ENCODE measurements at places on chromosomes 13 and 19. TPM values are rescaled to one million over a fixed set of nuclear protein-coding genes. Genes with fewer than 3 reads are reported as not detected.
A peak's percentile ranks its signal among the peaks of the same experiment; 100 is the strongest.

ZFP82 gene
- 16.8 TPM for total RNA-seq

FCAR gene
- total RNA-seq = not detected

NLRP12 gene
- not detected for total RNA-seq

LYL1 gene
- total RNA-seq = not detected

YJEFN3 gene
- total RNA-seq = 1.0 TPM

RXFP2 gene
- not detected for total RNA-seq

PCDH20 gene
- 1.1 TPM for total RNA-seq

MVB12A gene
- total RNA-seq = 34.4 TPM

GRCh38 chr19:47994209-47994802 is at the start of gene ELSPBP1:
ELSPBP1 (plus strand) TSS chr19:47994632; CDS start chr19:48008668, 14,036 bp downstream.
- no peak for DNase-seq

GRCh38 chr19:45553464-45553863 is 31.1 kb downstream of the OPA3 start:
- DNase-seq = no peak

- no peak for DNase-seq
Observed at GRCh38 chr13:86976521-86977324, 694.4 kb upstream of the SLITRK5 start.

GRCh38 chr13:24103782-24104372 is 56.6 kb upstream of the SPATA13 start:
- no peak for DNase-seq

- DNase-seq = peak; percentile 66
Observed at GRCh38 chr19:55546822-55547614, 1.7 kb upstream of the SBK3 start.

GRCh38 chr13:86569974-86570373 is 770.8 kb upstream of the SLITRK6 start:
- no peak for DNase-seq

DNA sequence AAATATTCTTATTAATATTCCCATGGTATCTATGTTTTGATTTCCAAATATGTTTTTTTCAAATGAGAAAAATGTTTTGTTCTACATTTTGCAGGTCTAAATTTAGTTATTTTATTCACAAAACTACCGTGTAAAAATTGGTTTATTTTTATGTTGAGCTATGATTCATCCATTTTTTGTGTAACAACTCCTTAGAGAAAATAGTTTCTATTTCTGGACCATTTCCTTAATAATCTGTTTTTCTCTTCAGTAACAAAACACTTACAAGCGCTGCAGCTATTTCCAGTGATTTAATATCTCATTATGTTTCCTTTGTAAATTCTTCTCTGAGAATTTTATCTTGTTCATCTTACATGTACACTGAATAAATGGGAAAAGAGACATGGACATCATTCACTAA is 550.7 kb upstream of the SLITRK5 start:
- DNase-seq = no peak

- DNase-seq = peak; percentile 85
Observed at GRCh38 chr13:57825066-57825465, 193.5 kb downstream of the PCDH17 start.

DNA sequence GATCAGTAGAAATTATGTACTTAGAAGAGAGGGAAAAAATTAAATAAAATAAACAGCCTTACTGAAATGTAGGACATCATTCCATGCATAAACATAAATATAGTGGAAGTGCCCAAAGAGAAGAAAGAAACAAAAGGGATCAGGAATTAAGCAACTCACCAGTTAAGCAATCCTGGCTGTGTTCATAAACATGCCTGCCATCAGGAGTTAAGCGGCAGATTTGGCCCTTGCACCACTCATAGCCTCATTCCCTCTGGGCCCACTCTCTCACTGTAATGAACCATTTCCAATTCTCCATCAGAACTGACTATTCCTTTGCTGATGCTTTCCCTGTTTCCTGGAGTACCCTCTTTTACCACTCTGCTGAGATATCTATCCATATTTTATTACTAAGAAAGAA is 281.4 kb downstream of the LHFPL6 start:
- DNase-seq = no peak

DNA sequence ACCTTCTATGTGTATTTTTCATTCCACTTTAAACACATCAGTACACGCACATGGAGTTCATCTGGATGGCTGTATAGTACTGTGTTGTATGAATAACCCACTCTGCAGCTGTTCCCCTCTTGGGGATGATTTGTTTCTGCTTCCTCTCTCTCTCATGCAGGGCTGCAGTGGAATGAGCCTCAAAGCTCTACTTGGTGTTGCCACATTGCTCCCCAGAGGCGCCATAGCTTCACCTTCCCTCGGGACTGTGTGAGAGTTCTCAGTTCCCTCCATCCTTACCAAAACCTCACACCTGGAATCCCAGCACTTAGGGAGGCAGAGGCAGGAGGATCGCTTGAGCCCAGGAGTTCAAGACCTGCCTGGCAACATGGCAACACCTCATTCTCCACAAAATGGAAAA is 28.4 kb upstream of the GPR183 start:
- DNase-seq = no peak

DNA sequence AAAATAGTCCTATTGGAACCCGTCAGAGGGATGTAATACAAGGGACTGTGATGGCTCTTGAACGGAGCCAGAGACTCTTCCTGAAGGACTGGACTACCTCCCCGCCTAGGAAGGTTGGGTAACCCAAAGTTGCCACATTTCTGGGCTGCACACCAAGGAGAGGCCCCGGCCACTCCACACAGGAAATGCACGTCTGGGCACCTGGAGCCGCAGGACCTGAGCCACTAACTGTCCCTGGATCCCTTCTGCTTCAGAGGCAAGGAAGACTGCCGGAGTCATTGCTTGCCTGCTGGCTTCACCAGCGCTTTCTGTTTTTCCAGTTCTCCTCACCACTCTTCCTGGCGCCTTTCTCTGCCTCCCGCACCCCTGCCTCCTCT is 1.2 kb upstream of the FLT1 start:
- no peak for DNase-seq

DNA sequence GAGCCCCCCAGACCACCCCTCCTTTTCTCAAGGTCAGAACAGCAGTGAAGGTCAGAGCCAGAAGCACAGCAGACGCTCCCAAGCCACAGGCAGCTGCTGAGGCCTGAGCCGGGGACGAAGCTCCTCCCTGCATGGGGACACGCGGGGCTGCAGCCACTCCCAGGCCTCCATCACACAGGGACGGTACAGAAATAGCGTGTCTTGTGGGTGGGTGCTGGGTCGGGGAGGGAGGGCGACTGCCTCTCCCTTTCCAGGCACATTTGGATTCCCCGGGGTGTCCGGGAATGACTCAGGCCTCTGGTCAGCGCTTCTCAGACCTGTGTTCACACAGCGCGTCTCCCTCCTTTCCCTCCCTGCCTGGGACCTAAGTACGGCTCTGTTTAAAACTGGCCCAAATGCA is 33.2 kb downstream of the RASA3 start:
- DNase-seq = peak; percentile 89

DNA sequence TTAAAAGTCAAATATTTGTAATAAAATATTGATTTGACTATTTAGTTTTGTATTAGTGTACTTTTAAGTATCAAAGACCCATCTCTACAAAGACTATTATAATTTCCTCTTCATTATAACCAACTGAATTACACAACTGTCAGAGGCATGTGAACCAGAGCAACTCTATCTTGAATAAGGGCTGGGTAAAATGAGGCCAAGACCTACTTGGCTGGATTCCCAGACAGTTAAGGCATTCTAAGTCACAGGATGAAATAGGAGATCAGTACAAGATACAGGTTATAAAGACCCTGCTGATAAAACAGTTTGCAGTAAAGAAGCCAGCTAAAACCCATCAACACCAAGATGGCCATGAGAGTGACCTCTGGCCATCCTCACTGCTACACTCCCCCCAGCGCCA is 36.2 kb upstream of the ATP12A start:
- DNase-seq = peak; percentile 36

GRCh38 chr13:98937911-98938381 is 39.9 kb downstream of the DOCK9 start:
- peak; percentile 76 for DNase-seq

- no peak for DNase-seq
Observed at GRCh38 chr13:43389983-43390382, 366.6 kb downstream of the DNAJC15 start.

DNA sequence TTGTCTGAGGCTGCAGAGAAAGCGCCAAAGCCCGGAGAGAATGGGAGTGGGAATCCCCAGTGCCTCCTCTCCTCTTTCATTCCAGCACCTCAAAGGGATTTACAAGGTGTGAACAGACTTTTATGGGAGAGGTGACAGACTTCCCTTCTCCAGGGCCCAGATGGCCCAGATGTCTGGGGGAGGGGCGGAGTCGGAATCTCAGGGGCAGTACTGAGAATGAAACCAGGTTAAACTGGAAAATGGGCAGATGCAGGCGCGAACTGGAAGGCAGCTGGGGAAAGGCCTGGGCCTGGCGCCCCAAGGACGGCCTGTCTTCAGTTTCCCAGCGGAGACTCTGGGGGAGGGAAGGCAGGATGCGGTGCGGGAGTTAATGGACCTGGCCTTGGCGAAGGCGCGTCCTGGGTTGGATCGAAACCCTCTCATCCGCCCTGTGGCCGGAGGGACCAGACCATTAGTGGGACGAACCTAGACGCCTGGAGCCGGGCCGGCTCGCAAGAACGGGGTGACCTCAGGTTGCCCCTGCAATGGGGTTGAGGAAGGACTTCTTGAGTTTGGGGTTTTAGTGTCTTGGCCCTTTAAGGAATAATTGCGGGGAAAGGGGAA is 592 bp upstream of the TRIP10 start:
- DNase-seq = peak; percentile 27

GRCh38 chr19:7746903-7747884 is at the start of gene CD209:
CD209 (minus strand) TSS chr19:7747534; CDS start chr19:7747511, 23 bp downstream.
- no peak for DNase-seq

GRCh38 chr13:43908156-43909126 is 28.7 kb downstream of the LACC1 start:
- DNase-seq = no peak

- DNase-seq = no peak
Observed at GRCh38 chr13:113633485-113633873, 24.5 kb downstream of the ATP4B start.

DNA sequence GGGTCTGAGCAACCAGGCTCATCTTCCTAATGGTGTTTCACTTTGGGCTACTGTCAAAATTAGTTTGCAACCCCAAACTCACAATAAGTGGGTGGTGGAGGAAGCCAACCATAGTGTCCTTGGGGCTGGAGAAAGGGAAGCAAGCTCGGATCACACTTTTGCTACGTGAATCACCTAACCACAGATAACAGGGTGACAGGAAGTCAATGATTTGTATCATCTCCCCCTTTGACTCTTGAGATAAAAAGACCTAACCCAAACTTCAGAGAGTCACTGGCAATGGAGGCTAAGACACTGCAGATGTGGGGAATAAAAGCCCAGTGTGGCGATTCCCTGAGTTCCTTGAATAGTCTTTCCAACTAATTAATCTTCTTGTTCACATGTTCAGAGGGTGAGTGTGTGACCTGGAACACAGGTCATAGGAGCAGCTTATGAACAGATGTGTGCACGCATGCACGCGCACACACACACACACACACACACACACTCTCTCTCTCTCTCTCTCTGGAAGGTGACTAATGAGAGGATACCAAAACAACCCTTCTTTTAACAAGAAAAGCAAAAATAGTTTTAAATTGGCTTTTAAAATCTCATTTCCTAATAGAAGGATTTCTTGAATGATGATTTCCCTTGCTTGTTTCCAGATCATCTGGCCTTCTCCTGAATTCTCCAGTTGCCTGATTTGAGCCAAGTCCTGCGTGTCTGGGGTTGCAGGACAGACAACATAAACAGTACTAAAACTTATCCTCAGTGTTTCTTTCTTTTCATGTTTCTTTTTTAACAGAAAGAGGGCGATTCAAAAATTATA is 21.2 kb upstream of the DOCK9 start:
- DNase-seq = no peak

GRCh38 chr19:33306853-33307792 is 4.8 kb upstream of the CEBPA start:
- DNase-seq = no peak

GRCh38 chr13:31032528-31033113 is 100.2 kb downstream of the TEX26 start:
- no peak for DNase-seq

- DNase-seq = no peak
Observed at GRCh38 chr13:76792731-76793347, 93.4 kb downstream of the KCTD12 start.

GRCh38 chr13:45718063-45718462 is 15.9 kb downstream of the CBY2 start:
- DNase-seq = no peak

- no peak for DNase-seq
Observed at GRCh38 chr19:46390866-46391265, 22.5 kb downstream of the CCDC8 start.

DNA sequence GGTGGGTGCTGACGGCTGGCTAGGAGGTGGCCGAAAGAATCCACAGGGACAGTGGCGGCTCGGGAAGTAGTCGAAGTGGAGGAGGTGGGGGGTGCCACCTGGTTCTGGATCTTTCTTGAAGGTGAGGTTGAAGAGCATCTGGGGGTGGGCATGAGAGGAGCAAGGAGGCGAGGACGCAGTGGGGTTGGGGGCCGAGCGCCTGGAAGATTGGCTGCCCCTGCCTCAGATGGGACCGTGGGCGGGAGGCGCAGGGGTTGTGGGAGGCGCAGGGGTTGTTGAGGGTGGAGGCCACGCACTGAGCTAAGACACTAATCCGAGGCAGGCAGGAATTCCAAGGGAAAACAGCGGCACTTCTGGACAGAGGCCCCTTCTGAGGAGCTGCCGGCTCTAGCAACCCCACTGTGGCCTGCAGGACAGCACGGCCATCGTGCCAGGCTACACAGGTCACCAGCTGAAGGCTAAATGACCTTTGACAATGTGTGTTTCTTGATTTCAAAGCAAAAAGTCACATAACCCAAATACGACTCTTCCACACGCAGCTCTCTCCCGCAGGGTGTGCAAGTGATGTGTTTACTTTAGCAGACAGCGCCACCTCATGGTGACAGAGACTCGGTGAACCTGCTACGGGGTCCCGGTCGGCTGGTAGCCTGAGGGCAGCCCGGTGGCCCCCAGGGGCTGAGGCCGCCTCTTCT is 44.1 kb upstream of the RANBP3 start:
- peak; percentile 91 for DNase-seq

Measured in SJCRH30 (cell line).